ENCODE measurements at places on chromosomes 4 and X.

DNA sequence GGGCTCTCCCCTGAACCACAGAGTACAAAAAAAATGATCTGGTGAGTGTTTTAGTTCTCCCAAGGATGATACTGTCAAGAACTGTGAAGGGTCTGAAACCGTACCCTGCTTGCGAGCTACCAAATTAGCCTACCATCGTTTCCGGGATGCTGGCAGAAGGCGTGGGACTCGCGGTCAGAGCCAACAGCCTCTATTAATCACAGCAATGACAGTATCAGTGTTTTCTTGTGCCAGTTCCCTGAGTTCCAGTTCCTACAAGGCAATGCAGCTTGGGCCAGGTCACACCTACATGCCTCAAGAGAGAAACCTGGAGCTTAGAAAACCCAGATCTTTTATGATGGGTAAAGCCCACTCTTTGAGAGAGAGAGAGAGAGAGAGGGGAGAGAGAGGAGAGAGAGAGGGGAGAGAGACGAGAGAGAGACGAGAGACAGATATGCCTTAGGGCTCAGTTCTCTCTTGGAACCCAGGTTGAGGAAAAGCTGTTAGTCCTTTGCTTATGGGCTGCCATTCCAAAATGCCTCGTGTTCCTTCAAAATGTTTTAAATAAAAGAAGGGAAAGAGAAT is 327.8 kb downstream of the ARHGAP10 start:
- DNase-seq = no peak

GRCh38 chr4:130183096-130183495 is 1087.1 kb downstream of the C4orf33 start:
- no peak for DNase-seq

DNA sequence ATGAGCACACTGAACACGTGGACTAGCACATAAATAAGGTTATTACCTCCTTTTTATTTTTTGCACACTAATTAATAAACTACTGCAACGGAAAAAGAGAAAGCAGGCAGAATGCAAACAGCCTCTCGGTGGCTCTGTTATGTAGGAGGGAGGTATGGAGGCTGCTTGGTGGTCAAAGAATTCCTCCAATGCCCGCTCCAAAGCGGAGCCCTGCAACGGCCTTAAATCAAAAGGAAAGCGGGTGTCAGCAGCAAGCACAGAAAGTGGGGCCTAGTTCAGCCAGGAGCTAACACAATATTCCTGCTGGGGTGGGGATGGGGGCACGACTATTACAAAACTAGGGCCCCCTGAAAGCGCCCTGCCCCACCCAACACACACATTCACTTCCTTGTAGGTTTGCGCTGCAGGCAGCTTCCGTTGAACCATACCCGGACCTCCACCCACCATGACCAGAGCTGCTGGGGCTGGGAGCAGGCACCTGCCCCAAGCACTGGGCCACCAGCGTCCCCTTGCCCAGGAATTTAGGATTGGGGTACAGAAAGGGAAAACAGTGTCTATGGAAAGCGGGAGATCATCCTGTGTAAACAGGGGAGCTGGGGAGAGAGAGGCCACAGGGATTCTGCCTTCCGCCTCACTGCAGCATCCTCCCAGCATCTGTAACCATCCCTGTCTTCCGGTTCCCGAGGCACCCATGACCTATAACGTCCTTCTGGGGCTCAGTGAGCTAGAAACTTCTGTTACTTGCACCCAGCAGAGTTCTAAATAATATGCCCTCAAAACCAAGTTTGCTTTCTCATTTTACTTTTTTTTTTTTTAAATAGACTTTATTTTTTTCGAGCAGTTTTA is 57.1 kb upstream of the DDX3X start:
- DNase-seq = no peak

GRCh38 chr4:150867148-150867547 is 147.9 kb downstream of the LRBA start:
- DNase-seq = peak; percentile 78

DNA sequence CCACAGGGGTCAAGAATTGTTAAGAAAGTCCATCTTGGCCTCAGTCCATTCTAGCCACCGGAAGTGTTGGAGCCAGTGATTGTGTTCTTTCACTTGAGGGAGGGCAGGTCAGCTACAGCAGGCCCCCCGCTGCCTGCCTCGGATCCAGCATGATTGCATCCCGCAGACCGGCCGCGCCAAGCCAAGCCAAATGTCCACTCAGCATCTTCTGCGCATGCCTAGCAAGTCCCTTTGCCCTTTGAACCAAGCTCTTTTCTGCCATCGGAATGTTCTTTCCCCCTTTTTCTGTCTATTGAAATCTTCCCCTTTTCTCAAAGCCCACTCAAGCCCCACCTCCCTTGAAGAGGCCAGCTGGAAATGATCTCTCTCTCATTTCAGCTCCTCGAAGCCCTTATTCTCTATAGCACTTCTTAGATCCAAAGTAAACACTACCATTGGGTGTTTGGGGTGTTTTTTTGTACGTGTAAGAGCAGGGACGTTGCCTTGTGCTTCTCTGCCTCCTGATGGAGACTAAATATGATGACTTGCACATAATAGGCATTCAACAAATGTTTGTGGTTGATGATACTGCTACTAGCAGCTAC is 147.8 kb upstream of the BCOR start:
- peak; percentile 16 for DNase-seq

DNA sequence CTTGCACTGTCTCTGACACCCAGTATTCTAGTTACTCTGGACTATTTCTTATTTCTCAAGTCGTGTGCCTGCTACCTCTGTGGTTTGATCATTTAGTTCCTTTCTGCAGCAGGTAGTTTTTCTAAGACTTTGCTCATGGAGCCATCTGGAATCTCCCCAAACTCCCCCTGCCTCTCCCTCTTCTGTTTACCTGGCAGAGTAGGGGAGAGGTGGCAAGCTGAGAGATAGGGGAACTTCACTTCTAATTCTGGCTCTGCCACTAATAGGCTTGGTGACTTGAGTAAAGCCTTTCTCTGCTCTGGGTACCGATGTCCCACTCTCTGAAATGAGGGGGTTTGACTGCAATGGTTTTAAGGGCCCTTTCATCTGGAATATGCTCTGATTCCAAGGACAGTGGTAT is 141.3 kb downstream of the CPEB2 start:
- no peak for DNase-seq

- DNase-seq = no peak
Observed at GRCh38 chrX:105191878-105192277, 28.6 kb downstream of the TEX13A start.
